ENCODE measurements at places on chromosomes 7 and 10.

GRCh38 chr7:44965441-44965903 is 13.3 kb downstream of the MYO1G start:
- no peak for DNase-seq

GRCh38 chr7:85875398-85875797 is 688.5 kb upstream of the SEMA3D start:
- no peak for DNase-seq

- DNase-seq, result no peak
Measured at GRCh38 chr10:69864321-69864720, 62.6 kb downstream of the COL13A1 start.

- DNase-seq, result no peak
Measured at GRCh38 chr10:114669648-114670047, 11.6 kb upstream of the ABLIM1 start.

GRCh38 chr10:70405037-70405824 is 1.3 kb downstream of the EIF4EBP2 start:
- DNase-seq, result peak; percentile 80

GRCh38 chr10:760622-761021 is 71.2 kb upstream of the DIP2C start:
- DNase-seq, result no peak

DNA sequence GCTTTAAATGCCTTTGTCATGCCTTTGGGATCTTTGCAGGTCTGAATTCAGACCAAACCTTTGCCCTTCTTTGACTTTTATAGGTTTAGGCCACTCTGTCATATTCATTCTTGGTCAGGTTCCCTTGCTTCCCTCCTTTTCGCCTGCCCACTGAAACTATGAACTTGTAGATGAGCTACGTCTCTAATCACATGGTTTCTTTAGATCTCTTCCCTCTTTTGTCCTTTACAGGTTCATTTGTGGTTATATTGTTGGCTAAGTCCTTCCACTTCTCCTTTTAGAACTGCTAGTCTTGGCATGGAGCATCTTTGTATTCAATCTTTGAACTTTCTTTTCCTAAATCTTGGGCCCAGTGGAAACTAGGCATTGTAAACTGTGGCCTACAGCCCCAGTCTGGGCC is 104.0 kb upstream of the ZEB1 start:
- no peak for DNase-seq

- DNase-seq, result no peak
Measured at GRCh38 chr7:70763961-70764691, 367.8 kb upstream of the GALNT17 start.

Data from HAP-1 (cell line).